Myocyte (in vitro differentiated cells): ENCODE measurements at places on chromosomes 6 and 20.
A peak's percentile ranks its signal among the peaks of the same experiment; 100 is the strongest.

GRCh38 chr20:37095108-37095598 lies 644 bp downstream of the RBL1 start:
- DNase-seq: no peak

GRCh38 chr6:47028835-47029360 lies 13.2 kb downstream of the ADGRF1 start:
- DNase-seq: no peak

- no peak for DNase-seq
Observed at GRCh38 chr6:74256381-74256780, 560.4 kb downstream of the CD109 start.

DNA sequence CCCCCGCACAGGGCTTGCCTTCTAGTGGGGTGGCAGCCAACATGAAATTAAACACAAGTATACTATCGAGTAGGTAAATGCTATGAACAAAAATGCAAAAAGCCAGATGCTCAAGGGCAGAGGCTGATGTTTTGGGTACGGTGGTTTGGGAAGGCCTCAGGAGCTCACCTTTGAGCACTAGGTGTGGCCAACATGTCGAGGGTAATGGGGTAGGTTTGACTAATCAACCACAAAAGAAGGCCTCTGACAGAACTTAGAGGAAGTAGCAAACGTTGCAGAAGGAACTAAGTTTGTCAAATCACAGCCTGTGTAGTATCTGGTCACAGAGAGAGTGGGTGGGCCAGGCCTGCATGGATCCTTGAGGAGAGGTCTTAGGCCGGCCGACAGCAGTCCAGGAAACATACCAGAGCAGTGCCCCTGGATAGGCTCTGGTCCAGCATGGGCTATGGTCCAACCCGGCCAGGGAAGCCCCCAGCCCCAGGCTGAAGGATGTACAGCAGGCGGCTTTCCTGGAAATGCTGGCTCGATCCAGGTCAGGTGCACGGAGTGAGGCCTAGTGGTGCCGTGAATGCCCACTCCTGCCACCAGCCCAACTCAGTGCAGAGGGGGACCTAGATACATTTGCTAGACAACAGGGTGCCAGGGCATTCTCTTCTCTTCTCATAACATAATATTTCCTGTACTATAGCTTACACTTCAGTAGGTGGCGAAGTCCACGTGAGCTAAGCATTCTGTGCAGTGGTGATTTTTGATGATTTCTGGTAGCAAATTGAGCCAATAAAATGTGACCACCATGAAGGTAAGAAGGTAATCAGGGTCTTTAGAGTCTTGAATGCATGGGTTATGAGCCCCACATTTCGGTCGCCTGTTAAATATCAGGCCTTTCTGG lies 56.3 kb upstream of the CD93 start:
- no peak for DNase-seq

- DNase-seq: no peak
Observed at GRCh38 chr6:158015188-158015506, 33.5 kb downstream of the SYNJ2 start.

DNA sequence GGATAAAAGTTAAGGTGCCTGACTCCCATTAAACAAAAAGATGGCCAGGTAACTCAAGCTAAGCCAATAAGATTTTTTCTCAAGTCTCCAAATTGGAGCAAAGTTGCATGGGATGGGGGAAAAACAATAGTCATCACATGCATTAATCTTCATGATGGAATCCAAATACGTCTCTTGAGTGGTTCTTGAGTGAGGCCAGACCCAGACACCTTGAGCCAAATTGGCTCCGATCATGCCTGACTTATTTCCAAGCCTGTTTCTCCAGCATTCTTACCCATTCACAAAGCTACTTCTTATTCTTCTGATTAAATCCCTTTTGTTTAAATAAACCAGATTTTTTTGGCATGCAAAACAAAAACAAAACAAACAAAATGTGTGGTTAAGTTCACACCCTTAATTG lies 420.3 kb upstream of the NRSN1 start:
- no peak for DNase-seq

DNA sequence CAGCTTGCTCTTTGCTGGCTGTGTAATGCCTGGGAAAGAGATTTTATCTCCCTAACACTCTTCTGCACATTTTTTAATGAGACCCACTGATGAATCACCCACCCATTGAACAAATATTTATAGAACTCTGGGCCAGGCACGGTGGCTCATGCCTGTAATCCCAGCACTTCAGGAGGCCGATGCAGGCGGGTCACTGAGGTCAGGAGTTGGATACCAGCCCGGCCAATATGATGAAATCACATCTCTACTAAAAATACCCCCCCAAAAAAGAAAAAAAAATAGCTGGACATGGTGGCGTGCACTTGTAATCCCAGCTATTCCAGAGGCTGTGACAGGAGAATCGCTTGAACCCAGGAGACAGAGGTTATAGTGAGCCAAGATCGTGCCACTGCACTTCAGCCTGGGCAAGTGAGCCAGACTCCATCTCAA lies 82.1 kb upstream of the SIRPA start:
- DNase-seq: peak; percentile 92

DNA sequence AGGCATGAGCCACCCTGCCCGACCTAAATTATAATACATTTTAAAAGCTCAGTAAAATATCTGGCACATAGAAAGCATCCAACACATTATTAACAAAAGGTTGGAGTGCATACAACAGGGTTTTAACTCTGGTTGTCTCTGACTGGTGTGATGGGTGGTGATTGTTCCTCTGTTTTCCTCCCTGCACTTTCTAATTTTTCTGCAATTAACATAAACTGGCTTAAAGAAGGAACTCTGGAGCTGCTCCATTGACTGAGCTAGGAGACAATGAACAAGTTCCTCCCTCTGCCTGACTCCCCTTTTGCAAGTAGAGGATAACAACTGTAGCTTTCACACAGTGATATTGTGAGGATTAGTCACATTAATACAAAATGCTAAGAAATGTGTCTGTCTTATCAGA lies 48.5 kb upstream of the SIRPG start:
- DNase-seq: no peak

GRCh38 chr6:4577406-4577805 lies 198.8 kb upstream of the CDYL start:
- DNase-seq: peak; percentile 42

GRCh38 chr20:13166011-13166410 lies 55.1 kb upstream of the ISM1 start:
- no peak for DNase-seq

- no peak for DNase-seq
Observed at GRCh38 chr6:88588938-88589337, 374.5 kb downstream of the RNGTT start.

- DNase-seq: no peak
Observed at GRCh38 chr20:47127546-47127945, 229.0 kb downstream of the ZMYND8 start.

GRCh38 chr6:13712599-13712898 lies 914 bp upstream of the RANBP9 start:
- DNase-seq: peak; percentile 43

- DNase-seq: peak; percentile 62
Observed at GRCh38 chr6:97586344-97586743, 303.3 kb upstream of the MMS22L start.

DNA sequence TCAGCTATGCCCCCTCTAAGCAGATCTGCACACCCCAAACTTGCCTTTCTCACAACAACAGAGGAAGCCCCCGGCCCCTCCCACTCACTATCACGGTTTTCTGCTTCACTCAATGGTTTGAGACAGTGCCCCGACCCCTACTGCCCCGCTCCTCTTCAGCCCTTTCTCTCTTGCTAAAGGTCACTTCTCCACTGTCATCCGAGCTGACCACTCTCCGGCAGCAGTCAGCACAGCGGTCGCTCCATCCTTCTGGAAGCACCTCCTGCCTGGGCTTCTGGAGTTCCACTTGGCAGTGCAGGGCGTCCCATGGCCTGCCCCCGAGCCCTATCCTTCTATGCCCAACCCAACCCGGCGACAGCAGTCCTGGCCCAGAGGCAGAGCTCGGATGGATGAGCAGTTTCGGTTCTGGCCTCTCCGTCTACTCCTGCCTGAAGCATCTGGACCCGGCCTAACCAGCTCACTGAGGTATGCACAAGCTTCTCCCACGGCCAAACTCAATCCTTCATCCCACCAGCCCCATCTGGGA lies 4.1 kb downstream of the CTSZ start:
- DNase-seq: no peak

GRCh38 chr20:14817101-14817500 lies 479.7 kb upstream of the FLRT3 start:
- DNase-seq: no peak

DNA sequence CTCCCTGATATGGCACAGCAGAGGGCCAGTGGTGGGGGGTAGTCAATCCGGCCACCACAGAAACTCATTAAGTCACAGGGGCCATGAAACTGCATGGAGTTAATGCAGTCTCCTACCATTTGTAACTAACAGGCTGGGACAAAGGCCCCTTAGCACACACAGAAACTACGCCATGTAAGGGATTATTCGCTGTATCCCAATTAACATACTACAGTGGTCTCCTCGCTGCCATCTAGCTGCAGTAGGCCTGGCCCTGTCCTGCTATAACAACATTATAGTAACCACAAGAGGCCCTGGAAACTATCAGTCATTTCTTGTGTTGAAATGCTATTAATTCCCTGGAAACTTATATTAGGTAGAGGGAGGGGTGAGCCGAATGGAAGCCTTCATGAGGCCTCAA lies 72.3 kb upstream of the CCN2 start:
- DNase-seq: no peak

GRCh38 chr6:136930528-136930927 lies 8.4 kb downstream of the SLC35D3 start:
- peak; percentile 38 for DNase-seq

- DNase-seq: peak; percentile 56
Observed at GRCh38 chr6:3259491-3259958, 778 bp downstream of the PSMG4 start.

- no peak for DNase-seq
Observed at GRCh38 chr20:57210054-57210910, 56.2 kb downstream of the BMP7 start.

- DNase-seq: no peak
Observed at GRCh38 chr6:150189122-150189521, 46.3 kb downstream of the PPP1R14C start.

DNA sequence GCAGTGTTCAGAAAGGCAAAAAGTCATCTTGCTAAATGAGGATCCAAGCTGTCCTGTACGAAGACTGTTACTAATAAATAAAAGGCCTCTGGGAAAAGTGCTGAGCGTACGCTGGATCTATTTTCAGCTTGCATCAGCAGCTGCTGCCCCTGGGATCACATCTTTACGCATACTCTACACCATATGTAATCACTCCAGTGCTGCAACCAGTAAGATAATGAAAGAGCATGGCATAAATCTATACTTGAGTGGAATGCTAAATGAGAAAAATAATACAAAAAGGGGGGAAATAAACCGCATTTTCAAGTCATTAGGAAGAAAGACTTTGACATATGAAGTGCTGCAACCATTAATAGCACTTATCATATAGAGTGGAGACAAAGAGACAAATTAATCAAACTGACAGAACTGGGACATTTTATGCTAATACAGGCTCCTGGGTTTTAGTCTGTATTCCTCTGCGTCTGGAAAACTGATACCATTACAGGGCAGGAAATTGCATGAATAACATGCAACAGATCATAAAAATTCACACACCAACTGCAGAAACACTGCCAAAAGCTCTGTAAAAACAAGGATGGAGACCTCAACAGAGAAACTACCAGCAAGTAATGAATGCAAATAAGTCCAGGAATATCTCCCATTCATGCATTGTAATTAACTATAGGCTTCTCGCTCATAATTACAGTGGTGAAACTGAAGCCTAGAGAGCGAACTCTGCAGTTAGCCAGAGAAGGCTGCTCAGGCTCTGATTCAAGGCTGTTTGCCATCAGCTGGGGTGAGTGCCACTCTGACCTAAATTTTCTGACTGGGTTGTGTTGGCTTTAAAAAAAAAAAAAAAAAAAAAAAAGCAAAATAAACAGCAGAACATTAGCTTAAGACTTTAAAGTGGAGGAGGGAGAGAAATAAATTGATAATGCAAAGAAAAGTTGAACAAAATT lies 83.8 kb downstream of the GJA10 start:
- peak; percentile 58 for DNase-seq
